CD4-positive, alpha-beta T cell treated with Interleukin-10 for 1 hour (primary cell): ENCODE measurements at places on chromosomes 13 and 19.

DNA sequence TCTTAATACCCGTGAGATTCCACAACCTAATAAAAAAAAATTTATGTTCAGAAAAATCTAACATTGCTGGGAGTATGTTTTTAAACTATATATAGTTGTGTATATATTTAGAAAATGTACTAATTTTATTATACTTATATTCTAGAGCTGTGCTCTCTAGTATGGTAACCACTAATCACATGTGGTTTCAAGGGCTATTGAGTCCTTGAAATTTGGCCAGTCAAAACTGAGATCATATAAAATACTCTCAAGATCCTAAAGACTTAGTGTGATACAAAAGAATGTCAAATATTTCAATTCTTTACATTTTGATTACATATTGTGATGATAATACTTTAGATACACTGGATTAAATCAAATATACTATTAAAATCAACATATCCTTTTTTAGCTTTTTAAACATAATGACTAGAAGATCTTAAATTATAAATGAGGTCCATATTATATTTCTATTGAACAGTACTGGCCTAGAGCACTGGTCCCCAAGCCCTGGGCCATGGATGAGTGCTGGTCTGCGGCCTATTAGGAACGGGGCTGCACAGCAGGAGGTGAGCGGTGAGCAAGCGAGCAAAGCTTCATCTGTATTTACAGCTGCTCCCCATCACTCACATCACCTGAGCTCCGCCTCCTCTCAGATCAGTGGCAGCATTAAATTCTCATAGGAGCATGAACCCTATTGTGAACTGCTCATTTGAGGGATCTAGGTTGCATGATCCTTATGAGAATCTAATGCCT is 176.5 kb upstream of the NBEA start:
- no peak for DNase-seq

DNA sequence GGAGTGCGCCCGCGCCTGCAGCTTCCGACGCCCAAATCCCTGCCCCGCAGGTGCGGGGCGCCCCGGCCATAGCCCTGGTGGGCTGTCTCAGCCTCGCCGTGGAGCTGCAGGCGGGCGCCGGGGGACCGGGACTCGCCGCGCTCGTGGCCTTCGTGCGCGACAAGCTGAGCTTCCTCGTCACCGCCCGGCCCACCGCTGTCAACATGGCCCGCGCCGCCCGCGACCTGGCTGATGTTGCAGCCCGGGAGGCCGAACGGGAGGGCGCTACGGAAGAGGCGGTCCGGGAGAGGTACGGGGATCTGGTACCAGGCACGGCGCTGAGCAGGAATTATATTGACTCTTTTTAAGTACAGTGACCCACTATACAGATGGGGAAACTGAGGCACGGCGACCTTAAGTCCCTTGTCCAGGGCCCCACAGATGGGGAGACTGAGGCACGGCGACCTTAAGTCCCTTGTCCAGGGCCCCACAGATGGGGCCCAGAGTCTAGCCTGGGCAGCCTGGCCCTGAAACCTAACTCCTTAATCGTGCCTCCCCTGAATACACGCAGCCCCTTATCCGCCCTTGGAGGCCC is 586 bp downstream of the MRI1 start:
- DNase-seq, result peak; percentile 28

GRCh38 chr13:39422845-39423565 is 180.0 kb downstream of the LHFPL6 start:
- DNase-seq, result no peak

DNA sequence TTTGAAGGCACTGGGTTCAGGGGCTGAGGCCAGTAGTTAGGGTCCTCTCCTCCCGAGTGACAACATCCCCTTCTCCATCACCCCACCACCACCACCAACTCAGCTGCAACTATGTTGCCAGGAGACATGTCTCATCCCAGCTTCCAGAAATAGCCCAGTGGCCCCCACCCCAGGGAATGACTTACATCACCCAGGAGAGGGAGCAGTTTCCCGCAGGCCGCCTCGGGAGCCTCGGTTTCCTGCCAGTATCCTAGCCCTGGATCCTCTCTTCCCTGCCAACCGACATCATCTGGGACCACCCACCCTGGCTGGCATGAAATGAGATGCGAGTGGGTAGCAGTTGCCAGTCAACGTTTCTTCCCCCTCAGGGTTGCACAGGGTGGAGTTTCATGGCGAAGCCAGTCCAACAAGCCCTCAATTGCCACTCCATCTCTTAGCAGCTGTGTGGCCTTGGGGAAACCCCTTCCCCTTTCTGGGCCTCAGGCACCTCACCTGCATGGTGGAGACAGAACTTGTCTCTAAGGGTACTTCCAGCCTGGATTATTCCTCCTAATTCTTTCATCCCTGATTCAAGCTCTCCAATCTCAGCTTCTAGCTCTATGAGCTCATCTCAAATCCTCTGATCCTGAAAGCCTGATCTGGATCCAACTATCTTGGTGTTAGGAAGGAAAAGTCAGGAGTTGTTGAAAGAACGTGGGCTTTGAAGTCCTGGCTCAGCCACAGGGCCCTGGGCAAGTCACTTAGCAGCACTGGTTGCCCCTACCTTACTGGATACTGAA is 3.9 kb upstream of the GSK3A start:
- DNase-seq, result peak; percentile 61

- DNase-seq, result no peak
These were observed 11.0 kb downstream of the ACTMAP start for GRCh38 chr19:40739030-40739839.

DNA sequence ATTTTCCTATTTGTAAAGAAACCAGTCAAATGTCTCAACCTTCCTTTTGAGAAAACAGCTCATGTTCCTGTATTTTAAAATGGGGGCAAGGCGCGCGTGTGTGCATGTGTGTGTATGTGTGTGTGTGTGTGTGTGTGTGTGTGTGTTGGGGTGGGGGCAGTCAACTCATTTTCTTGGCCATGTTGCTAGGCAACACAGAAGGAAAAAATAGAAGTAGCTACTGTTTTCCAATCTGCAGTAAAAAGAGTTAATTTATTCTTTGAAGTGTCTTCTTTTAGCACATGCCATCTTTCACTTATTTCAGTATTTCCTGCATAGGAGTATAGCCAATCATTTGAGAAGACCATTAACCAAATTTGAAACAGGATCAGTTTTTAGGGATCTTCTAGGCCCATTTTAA is 279.3 kb downstream of the DCLK1 start:
- DNase-seq, result no peak

GRCh38 chr19:40411125-40411842 is 1.9 kb downstream of the PRX start:
- DNase-seq, result no peak

DNA sequence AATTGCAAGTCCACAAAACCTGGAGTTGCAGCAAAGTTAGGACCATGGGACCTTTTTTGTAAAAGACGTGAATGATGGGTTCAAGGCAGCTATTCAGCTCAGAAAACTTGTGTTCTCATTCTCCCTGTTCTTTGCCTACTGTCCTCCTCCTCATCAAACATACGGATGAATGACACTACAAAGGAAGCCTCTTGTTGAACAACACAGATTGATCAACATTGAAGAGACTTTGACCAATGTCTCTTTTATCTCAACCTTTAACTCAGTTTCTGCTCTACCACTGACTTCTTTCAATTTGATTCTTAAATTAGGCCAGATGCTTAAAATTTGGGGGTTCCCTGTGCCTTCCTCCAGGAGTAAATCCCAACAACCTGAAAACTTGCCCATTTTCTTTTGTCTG is 27.9 kb upstream of the KLF12 start:
- DNase-seq, result no peak

- DNase-seq, result no peak
These were observed 461.4 kb downstream of the MYO16 start for GRCh38 chr13:109090796-109091195.

DNA sequence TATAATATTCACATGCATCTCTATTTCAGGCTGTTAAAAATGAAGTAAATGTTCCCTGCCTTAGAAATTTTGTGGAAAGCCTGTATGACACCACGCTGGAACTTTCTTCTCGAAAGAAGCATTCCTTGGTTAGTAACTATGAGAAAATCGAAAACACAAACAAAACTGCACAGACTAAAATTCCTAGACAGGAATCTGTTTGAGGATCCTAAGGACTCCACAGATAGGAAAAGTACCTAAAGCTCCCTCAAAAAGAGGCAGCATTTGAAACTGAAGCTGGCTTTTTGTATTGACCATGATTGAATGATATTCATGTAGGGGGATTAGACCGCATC is 103.4 kb downstream of the FRY start:
- DNase-seq, result no peak

DNA sequence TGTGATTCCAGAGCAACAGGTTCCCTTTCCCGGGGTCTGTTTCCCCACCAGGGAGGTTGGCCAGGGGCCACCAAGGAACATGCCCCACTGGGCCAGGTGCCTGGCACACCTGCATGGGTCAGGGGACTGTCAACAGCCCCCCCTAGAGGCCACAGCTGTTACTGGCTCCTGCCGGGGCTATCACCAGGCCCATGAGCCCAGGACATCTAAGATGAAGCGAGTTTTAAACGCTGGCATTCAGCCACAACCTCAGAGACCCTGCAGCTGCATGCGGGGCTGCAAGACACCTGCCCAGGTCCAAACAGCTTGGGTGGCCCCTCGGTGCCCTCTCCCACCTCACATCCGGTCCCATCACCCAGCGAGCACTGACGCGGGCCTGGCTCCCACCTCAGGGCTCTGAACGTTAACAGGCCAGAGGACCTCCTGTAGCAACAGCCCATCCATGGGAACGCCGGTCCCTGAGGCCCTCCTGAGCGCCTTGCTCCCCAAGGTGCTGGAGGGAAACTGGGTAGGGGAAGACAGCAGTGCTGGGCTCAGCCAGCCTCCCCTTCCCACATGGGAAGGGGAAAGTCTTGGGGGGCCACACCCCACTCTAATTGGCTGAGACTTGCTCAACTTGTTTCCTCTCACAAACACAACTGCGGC is 12.0 kb downstream of the KHSRP start:
- DNase-seq, result peak; percentile 58

- DNase-seq, result no peak
These were observed 8.6 kb downstream of the ANO8 start for GRCh38 chr19:17325881-17326594.

DNA sequence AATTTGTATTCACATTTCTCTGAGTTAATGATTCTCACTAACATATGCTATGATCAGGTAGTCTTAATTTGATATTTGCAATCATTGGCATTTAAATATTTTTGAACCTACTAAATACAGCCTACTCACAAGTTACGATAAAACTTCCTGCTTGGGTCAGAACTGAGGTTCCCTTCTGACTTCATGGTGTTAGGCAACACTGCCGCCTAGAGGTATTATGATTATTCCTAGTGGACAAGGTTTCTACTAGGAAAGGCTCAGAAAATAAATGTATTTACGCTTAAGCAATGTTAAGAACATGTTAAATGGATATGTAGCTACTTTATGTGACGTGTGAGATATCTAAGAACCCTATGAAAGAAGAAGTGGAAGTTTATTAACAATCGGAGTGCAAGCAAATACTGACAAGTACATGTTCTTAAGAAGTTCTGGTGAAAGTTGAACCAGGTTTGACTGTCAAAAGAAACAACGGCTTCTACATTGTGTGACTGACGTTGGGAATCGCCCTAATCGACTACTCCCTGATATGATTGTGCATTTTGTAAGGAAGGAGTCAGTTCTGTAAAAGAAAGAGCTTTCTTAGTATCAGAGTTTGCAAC is 1395.8 kb downstream of the SLITRK5 start:
- peak; percentile 30 for DNase-seq

- no peak for DNase-seq
These were observed 48.6 kb downstream of the FAM124A start for GRCh38 chr13:51270623-51271415.

- no peak for DNase-seq
These were observed 107.0 kb downstream of the SIPA1L3 start for GRCh38 chr19:38013913-38014580.

GRCh38 chr19:941292-942132 is 15.7 kb downstream of the ARID3A start:
- no peak for DNase-seq

- peak; percentile 78 for DNase-seq
These were observed 868 bp upstream of the EGLN2 start for GRCh38 chr19:40797963-40798682.

GRCh38 chr19:48405850-48406249 is 12.4 kb downstream of the GRIN2D start:
- no peak for DNase-seq

DNA sequence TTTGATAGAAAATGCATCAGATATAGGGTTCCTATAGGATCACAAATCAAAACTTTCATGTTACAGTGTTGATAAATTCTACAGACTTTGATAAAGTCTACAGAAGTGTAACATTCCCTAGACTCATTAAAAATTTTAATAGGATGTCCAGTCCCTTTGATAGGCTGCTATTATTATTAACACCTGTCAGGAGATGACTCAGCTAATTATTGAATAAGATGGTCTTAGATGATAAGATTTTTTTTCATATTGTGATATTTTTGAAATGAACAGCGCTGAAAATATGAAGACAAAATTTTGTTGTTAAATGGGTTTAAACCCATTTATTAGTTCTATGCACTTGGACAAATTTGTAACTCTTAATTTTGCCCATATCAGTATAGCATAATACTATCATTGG is 356.8 kb upstream of the SLITRK1 start:
- DNase-seq, result no peak

DNA sequence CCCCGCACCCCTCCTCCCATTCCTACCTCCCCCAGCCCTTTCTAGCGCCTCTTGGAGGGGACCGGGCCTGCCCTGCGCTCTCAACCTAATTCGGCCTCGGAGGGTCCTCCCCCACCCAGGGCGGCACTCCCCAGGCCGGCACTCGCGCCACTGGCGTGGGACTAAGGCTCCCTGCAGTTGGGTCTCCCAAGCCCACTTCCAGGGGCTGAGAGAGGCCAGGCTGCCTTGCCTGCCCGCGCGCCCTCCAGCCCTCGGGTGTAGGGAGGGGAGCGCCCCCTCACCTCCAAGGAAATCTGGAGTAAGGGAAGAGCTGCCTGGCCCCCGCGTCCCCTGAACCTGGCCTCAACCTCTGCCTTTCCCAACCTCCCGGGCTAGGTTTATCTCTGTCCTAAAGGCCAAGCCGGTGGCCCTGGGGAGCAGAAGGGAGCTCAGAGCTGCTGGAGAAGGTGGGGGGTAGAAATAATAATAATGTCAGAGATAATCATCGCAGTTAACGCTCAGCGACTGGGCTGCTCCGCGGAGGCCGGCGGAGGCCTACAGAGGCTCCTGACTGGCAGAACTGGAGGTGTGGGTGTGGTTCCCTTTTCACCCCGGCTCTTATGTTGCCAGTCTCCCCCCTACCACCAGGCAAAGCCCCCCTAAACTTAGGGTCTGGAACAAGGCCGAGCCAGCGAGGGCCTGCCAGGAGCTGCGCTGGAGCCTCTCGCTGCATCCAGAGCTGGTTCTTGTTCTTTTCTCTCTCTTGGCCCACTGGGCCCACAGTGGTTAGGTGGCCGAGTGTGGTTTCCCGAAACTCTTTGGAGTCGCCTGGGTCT is 9.6 kb downstream of the ZIC2 start:
- no peak for DNase-seq
